Activated T-cell treated with anti-CD3 and anti-CD28 coated beads for 4 hours (primary cell): ENCODE measurements at places on chromosomes 13 and 19.
A peak's percentile ranks its signal among the peaks of the same experiment; 100 is the strongest.

GRCh38 chr13:114129649-114130062 lies 2.8 kb downstream of the RASA3 start:
- DNase-seq, result no peak

DNA sequence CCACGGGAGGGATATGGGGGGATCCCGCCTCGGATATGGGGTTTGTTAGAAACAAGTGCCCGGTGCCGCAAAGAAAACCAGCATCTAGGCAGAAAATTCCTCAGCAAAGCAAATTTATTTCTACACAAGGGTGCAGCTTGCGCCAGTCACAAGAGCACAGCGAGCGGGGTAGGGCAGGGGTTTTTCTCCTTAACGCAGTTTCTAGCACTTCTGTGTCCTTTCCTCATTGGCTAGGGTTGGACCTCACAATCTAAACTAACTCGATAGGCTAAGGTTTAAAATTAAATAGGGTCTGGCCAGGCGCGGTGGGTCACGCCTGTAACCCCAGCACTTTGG lies 595 bp downstream of the ZNF440 start:
- DNase-seq, result no peak

- DNase-seq, result no peak
These were observed 32.8 kb downstream of the TMEM161A start for GRCh38 chr19:19105365-19106055.

- DNase-seq, result no peak
These were observed 301.6 kb downstream of the SLITRK6 start for GRCh38 chr13:85497652-85498051.

DNA sequence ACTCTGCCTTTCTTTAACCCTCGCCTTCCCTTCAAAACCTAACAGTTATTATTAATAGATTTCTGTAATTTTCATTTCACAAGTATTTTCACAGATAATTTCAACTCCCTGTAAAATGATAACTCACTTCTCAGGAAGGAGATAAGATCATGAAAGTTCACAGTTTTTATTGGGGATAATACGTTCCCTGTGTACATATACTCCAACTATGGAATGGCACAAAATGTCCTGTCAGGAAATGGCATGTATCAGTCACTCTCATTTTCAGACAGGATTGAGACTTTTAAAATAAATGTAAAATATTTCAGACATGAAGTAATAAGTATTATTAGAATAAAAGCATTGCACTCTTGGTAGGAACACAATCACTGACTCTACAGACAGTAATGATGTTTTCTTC lies 932 bp upstream of the TRAPPC2B start:
- DNase-seq, result no peak

DNA sequence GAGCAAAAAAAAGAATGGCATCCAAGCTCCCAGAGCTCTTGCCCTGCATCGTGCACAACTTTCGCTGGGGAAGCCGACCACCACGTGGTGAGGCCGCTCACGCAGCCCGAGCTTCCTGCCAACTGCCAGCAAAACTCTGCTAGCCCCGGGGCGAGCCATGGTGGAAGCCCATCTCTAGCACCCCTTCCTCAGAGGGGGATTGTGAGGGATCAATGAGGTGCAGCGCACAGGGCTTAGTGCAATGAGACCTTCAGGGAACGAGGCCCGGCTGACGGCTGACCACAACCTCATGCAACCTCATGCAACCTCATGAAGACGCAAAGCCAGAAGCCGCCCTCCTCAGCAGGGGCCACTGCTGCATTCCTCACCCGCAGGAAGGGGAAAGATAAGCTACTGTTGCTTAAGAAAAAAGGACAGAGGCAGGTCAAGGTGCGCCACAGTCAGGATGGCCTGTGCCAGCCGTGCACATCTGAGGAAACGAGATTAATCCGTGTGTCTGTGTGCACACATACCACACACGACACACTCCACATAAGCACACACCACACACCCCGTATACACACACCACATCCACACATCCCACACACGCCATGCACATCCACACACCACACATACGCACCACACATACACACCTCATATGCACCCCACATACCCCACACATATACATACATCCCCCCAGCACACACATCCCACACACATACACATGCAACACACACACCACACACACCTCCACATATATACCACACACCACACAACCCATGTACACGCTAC lies 9.6 kb downstream of the HSPBP1 start:
- DNase-seq, result no peak

DNA sequence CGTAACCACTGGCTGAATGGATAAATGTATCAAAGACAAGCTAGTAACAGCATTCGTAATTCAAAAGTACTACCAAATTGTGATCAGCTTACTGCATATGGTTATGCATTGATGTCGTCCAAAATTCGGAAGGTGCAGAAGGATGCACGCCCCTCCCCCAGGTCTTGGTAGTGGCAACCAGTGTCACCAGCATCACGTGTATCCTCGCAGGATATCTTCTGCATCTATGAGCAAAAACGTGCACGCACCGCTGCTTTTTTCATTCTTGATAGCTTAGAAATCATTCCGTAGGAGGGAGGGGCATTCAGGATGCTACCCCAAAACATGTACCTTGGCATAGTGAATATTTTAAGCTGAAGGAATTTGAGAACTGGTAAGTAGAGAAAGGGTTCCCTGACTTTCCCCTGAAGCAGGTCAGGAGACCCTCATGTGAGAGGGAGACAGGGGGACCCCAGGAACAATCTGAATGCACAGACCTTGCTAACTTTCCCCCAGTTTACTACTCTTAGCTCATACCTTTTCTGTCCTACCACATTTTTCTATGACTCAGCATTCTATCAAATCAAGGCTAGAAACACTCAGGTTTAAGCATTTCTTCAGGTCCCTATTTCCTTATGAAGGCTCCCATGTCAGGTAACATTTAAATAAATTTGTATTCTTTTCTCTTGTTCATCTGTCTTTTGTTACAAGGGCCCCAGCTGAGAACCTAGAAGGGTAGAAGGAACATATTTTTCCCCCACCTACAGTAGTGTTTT lies 61.2 kb upstream of the TM9SF2 start:
- no peak for DNase-seq

DNA sequence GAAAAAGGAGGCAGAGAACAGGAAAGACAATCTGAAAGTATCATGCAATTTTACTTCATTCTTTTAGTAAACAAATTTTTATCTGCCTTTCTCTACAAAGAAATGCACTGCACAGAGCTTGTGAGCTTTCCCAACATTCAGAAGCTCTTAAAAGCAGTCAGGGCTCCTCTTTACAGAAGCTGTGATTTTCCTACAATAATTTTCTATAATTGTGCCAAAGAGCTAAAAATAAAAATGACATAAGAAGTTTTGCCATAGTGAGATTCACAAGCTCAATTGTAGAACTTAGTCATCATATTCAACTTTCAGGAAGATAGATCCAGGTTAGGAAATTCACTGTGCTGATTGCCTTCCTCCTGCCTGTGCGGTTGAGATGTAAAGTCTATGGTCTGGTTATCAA lies 341.4 kb downstream of the PCDH9 start:
- DNase-seq, result no peak

- DNase-seq, result peak; percentile 61
These were observed 989 bp upstream of the SSC5D start for GRCh38 chr19:55486971-55487923.

DNA sequence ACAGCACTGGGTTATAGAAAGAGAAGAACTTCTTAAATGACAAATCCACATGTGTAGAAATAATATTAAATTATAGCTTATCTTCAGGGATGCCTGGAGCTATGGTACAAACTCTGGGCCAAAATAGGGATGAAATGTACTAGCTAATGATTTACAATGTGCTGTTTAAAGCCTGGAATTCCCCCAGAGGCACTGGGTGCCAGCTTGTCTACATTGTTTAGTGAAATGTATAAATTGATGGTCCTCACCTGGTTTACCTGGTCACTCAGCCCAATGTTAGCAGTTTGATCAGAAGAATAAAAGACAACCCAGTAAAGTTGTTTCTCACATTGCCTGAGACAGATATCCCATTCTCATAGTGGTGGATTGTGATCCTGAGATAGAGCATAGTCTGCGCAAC lies 597.2 kb downstream of the DIAPH3 start:
- DNase-seq, result no peak

- no peak for DNase-seq
These were observed 85.8 kb upstream of the UBL3 start for GRCh38 chr13:29936051-29936813.

GRCh38 chr19:6540918-6541689 lies 10.3 kb downstream of the TNFSF9 start:
- DNase-seq, result no peak

DNA sequence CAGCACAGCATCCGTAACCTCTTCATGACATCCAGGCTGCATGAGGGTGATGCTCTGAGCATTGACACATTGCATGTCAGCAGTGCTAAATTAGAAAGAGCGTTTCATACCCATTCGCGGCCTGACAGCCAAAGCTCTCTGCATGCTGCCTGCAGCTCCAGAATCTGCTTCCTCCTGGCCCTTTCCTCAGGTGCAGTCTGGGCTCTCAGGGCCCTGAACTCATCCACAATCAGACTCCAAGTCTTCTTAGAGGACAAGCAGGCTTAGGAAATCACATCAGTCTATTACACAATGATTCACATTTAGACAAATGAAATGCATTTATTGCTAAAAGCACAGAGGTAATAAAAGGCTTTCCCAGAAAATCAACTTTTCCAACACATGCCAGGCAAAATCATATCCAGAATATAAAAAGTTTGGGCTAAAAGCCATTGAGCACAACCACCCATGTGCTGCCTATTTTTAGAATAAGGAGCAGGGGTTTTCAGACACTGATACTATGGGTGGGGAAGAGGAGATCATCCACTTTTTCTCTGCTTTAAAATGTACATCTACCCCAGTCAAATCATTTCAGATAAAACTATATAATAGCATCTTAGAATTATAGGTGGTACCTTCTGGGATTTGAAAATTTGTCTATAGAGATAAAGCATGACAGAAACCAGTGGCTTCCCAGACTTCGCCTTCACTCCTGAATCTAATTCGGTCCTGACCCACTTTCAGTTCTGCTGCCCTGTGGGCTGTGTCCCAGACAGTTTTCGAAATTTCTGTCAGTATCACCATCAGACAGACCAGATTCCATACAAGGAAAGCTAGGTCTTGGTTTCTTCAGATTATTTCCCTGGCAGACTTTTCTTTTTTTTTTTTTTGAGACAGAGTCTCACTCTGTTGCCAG lies 109.3 kb downstream of the COL4A2 start:
- no peak for DNase-seq

DNA sequence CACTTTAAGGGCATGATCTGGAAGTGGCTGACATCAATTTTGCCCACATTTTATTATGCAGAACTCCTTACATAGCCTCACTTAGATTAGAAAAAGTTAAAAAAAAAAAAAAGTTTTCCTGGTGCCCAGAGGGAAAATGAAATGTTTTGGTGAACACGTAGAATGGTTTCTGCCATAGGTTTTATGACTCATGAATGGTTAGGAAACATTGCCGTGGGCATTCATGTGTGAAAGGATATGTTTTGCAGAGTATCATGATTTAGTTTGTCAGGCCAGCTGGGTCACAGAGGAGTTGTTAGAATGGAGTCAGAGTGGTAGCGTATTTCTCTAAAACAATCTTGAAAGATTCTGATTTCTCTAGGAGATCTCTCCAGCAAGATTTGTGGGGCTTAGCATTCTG lies 133.8 kb downstream of the MRPL57 start:
- DNase-seq, result no peak

- no peak for DNase-seq
These were observed 21.9 kb downstream of the LCP1 start for GRCh38 chr13:46160065-46160464.

GRCh38 chr19:57946316-57946715 lies 1.2 kb downstream of the ZNF256 start:
- DNase-seq, result no peak
